ENCODE measurements at places on chromosomes 11 and 22.

GRCh38 chr22:41380993-41381328 lies 781 bp upstream of the TEF start:
- peak; percentile 89 for DNase-seq

DNA sequence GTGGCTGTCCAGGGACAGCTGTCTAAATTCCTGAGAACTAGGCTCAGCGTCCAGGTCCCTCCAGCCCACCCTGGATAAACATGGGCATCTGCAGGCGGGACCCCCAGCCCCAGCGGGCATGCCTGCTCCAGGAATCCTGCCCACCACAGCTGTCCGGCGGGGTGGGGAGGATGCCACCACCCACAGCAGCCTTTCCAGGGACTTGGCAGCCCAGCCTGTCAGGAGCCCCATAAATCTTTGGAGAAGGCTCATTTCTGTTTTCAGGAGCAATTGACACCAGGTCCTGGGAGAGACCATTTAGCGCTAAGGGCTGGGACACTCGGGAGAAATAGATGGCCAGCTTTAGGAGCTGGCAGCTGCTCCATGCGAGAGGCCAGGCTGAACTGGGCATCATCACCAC lies 358.9 kb downstream of the CADM1 start:
- DNase-seq = no peak

DNA sequence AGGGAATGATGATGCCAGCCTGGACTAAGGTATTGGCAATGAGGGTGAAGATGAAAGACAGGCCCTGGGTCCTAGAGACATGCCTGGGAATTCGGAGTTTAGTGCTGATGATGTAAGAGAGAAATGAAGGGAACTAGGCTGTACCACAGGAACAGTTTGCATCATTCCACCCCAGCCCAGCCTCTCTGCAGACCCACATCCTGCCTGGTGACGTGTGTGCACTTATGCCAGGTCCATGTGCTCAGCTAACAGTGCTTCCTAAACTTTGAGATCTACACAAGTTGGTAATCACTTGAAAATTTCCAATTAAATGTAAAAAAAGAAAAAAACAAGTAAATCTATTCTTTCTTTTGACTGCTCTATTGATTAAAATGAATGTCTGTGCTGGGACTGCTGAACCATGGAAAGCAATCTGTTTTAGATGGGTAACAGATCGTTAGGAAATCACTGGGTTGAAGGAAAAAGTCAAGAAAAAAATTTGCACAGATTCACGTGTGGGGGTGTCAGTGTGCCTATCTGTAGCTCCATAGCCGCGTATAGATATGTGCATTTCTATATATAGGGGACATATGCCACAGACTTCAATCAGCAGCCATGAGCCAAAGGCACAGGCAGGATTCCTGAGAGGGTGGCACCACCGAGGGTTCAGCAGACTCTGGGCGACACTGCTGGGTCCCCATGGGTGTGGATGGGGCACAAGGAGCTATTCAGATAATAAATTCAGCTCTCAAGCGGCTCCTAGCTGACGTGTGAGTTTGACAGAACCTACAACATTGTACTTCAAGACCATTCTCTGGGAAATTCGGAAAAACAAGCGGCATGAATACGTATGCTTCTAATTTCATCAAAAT lies 131.1 kb upstream of the OPCML start:
- no peak for DNase-seq

DNA sequence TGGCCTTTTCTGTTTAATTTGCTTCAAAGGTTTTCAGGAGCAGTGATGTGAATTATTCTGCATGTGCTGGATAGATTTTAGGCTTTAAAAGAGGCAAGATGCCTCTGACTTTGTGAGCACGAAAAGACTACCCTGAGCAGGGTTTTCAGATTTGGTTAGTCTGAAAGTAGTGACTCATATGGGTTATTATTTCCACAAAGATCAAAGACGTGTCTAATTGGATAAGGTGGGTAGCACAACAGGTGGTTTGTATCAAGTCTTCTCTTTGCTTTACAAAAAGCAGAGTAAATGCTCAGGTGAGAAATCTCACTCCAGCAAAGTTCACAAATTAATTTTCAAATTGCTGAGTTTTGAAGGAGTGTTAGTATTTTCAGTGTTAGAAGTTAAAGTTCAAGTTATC lies 37.6 kb upstream of the DBX1 start:
- DNase-seq = no peak

DNA sequence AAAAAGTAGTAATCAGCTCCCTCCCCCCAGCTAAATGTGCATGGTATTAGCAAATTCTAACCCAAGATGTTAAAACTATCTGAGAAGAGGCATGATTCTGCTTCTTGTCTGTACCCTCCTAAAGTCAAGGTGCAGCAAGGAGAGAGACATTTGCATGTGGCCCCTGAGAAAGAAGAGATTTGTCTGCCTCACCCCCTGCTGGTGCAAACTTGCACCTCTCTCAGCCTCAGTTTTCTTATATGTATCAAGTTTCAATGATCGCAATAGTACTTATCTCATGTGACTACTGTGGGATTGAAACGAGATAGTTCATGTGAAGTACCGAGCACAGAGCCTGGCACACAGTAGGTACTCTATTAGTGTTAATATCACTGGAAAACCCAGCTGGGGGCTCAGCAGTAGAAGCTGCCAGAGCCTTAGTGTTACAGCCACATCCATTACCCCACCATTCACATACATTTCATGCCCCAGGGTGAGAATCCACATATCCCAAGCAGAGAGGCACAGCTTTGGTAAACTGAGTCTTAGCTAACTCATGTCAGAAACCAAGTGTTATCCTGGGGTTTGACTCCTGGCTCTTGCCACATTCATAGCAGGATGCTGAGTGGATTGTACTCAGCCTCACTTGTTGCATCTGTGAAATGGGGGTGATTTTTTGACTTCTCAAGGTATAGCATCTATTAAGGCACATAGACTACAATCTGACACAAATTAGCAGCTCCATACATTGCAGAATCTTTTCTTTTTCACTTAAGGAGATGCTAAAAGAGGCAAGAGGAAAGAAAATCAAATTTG lies 24.9 kb downstream of the CD44 start:
- DNase-seq = no peak

DNA sequence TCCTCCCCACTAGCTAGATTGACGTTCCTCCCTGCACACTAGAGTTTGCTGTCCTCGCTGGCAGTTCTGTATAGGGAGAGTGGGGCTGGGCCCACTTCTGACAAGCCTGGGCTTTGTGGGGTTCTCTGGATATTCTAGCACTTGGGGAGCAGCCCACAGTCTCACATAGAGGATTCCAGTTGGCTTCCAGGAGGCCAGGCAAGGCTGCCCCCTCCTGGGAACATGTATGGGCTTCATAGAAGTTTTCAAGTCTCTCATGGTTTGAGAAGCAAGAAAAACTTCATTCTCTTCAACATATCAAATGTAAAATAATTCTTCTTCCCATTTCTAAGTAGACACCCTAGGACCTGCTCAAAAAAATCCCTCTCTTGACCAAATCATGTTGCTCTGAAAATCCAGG lies 87.5 kb downstream of the NAV2 start:
- DNase-seq = no peak

DNA sequence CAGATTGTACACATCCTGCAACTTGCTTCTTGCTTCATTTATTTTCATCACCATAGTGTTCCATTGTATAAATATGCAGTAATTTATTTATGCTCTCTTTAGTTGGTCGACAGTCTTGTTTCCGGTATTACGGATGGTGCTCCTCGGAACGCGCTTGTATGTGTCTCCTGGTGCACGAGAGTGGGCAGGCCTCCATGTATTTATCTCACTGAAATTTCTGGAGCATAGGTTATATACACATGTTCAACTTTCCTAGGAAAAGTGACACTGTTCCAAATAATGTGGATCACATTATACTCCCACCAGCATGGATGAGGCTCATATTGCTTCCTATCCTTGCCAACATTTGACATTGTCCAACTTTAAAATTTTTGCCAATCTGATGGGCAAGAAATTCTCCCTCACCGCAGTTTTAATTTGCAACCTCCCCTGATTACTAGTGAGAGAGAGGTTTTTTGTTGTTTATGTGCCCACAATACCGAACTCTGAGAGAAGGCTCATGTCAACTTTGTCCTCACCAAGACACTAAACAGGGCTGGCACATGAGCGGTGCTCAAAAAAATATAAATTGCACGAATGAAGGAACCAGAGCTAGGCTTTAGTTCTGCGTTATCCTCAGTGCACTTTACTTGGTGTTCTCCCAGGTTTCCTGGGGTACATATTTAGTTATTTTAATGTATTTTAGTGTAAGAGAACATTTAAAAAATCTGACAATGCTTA lies 3.8 kb downstream of the CSNK2A3 start:
- no peak for DNase-seq

DNA sequence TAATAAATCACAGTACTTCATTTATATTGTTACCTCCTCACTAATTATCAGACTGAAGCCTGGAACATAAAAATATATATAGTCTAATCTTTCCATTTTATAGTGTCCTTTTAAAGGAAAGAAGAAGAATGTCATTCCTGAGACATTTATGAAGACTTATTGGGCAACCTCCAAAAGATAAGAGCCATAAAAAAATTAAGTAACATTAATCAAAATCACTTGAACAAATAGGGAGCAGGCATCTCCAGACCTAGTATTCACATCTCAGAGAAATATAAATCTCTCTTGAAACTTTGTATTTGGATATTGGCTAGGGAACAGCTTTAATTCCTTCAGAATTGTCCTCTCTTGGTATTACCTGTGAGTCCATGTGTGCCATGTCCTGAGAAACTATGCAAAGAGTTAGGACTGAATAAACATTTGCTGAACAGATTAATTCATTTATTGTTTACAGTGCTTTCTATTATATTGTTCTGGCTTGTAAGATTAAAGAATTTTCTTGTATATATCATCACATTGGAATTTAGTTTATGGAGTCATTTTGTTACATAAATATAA lies 530.5 kb upstream of the LRRC4C start:
- no peak for DNase-seq

DNA sequence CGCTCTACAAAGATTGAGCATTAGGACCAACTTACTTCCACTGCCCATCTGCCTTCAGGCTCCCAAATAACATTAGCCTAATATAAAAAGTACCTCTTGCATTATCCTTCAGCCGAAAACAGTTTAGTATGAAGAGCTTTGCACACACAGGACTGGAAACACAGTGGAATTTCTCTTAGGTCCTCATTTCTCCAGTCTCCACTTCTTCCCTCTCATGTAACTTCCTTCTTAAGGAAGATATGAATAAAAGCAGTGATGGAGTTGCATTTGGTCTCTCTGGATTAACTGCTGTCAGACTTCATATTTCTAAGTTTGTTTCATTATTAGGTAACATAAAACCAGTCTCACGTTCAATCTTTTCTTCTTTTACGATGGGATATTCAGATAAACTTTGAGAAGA lies 5.6 kb upstream of the MPEG1 start:
- no peak for DNase-seq

DNA sequence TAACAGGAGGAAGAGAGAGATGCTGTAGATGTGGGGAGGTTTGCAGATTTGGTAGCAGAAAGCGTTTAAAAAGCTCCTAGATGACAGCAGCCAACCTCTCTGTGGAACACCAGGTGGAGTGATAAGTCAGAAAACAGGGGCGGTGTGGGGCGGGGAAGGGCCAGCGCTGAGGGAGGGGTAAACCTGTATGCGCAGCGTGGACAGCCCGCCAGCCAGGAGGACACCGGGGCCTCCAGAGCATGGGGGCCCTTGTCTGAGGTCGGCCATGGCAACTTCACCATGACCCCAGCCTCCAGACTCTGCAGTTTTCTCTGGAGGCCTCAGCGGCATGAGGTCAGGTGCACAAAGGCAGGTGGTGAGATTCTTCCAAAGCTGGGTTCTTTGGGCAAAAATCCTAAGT lies 423.7 kb downstream of the BRD1 start:
- DNase-seq = no peak

DNA sequence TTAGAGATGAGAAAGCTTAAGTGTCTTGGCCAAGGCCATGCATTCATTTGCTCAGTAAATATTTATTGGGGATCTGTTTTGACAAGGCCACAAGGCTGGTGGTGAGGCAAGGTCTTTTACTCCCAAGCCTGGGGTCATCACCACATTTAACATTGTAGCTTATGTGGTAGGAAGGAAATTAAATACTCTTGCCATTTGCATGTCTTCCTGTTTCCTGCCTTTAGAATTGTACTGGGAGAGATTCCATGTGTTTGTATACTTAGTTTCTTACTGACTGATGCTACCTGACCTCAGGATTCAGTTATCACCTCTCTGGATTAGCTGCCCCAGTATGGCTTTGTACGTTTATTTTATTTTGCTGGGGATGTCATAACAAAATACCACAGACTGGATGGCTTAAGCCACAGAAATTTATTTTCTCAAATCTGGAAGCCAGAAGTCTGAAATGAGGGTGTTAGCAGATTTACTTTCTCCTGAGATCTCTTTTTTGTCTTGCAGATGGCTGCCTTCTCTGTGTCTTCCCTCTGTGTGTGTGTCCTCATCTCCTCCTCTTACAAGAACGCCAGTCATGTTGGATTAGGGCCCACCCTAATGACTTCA lies 44.8 kb downstream of the SPECC1L start:
- DNase-seq = no peak

DNA sequence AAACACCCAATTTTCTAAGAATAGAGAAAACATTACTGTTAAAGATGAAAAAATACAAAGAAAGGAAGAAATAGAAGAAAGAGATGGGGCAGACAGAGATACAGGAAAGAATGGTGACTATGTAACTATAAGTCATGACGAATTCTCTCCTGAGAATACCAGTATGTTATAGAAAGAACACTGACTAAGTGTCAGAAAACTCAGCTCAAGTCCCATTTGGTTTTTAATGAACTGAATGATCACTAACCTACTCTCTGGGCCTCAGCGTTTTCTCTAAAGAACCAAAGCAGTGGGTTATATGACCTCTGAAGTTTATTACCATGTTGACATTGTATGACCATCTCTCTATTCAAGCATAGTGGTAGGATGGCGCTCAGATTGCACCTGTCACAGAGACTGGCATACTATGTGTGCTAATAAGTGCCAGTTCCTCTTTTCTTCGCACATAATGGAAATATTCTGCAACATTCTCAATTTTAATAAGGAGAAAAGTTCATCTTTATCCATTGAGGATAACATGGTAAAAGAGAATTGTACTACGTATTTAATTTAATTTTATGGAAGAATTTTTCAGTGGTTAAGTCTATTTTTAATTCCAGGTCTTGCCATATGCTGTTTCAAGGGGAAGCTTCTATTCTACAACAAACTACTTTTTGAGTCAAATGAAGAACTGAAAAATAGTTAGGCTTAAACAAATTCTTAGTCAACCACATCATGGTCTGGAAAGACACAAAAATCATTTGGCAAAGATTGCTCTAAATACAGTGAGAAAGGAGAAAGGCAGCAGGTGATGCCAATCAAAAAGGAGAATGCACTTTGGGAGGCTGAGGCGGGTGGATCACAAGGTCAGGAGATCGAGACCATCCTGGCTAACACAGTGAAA lies 25.0 kb upstream of the EED start:
- no peak for DNase-seq

Measured in RPMI7951 (cell line).